Activated CD8-positive, alpha-beta memory T cell treated with anti-CD3 and anti-CD28 coated beads for 4 hours (primary cell): ENCODE measurements at places on chromosomes 11 and 22.

DNA sequence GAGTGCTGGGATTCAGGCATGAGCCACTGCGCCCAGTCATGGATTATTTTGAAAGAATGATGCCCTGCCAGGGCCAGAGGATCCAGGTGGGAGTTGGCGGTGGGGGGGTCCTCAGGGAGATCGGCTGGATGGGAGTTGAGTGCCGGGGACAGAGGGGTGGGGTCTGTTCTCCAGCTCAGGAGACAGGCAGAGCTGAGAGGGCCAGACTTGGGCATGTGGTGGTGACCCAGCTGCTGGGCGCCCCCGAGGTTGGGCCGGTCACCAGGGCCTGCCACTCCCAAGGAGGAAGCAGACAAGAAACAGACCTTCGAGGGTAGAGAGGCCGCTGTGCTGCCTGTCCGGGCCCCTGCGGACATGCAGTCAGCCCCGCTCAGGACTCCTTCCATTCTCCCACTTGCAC lies 11.8 kb upstream of the PRODH start:
- DNase-seq: no peak

DNA sequence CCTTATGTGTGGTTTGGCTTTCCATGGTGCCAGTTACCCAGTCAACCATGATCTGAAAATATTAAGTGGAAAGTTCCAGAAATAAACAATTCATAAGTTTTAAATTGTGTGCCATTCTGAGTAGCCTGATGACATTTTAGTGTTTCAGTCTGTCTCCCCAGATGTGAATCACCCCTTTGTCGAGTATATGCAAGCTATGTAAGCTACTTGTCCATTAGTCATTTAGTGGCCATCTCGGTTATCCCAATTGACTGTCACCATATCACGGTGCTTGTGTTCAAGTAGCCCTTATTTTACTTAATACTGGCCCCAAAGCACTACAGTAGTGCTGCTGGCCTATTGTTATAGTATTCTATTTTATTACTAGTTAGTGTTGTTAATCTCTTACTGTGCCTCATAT lies 44.9 kb downstream of the ATG16L2 start:
- DNase-seq: no peak

- DNase-seq: no peak
Measured at GRCh38 chr11:60757231-60757800, 649 bp downstream of the MS4A15 start.

DNA sequence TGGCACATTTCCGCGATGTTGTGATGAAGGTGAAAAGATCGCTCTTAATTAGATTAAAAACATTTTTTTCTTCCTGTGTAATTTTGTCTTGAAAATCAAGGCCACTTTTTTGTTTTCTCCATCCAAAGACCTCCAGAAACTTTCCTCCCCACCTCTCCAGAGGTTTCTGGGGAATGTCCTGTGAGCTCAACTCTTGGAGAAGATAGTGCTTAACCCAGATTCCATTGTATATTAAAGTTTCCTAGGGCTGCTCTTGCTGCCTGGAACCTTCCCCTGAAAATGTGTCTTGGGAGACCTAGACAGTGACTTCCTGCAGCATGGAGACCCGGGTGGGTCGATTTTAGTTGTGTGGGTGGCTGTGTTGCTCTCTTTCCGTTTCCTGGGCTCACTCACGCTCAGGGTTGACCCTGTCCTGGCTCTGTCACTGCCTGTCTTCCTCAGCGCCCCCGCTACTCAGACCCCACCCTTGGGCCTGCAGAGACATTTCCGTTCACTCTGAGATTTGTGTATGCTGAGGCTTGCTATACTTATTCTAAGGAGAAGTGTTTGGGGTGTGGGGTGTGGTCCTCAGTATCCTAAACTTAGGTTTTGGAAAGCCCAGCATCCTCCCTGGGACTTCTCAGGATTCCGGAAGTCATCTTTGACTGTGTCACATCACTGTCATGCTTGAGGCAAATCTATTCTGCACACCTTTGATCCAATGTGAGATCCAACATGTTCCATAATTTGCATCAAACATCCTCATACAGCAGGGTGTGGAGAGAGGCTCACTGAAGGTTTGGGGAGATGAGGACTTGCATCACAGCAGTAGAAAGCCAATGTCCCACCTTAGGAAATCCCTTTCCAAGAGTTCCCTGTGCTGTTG lies 47.2 kb downstream of the KCNQ1OT1 start:
- no peak for DNase-seq

DNA sequence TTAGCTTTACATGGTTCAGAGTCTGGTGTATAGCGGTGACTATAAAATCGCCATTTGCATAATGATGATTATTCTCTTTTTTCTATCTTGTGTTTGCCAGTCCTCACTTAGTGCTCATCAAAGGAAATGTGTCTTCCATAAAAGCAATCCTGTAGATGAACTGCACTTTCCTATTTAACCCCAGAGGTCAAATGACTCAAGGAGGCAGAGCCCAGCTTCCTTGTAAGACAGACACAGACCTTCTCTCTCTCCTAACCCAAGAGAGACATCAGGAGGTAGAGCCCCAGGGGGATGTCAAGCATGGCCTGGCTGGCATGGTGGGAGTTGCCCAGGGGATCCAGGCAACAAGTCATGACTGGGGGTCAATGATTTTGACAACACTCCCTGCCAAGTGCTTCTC lies 46.9 kb upstream of the CRTAM start:
- DNase-seq: no peak

DNA sequence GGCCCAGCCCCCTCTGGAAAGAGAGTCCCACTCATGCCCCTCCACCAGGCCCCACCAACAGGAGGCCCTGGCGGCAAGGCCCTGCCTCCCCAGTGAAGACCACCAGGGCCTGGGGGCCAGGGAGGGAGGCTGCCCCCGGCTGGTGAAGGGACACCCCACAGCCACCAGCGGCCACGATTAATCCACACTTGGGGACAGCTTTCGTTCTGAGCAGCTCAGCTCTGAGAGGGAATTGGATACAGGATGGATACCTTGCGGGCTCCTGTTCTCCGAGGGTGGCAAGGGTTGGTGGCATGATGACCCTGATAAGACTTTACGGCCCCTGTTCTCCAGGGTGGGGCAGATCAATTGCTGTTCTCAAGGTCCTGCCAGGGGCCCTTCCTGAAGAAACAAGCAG lies 6.9 kb upstream of the NLRP6 start:
- DNase-seq: no peak

DNA sequence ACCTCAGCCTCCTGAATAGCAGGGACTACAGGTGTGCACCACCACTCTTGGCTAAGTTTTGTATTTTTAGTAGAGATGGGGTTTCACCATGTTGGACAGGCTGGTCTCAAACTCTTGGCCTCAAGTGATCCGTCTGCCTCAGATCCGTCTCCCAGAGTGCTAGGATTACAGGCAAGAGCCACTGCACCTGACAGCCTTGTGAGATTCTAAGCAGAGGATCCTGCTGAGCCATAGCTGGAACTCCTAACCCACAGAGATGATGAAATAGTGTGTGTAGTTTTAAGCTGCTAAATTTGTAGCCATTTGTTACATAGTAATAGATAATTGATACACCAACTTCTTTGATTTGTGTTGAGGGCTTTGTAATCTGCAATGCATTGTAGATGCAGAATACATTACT lies 51.1 kb downstream of the CLMP start:
- DNase-seq: no peak

DNA sequence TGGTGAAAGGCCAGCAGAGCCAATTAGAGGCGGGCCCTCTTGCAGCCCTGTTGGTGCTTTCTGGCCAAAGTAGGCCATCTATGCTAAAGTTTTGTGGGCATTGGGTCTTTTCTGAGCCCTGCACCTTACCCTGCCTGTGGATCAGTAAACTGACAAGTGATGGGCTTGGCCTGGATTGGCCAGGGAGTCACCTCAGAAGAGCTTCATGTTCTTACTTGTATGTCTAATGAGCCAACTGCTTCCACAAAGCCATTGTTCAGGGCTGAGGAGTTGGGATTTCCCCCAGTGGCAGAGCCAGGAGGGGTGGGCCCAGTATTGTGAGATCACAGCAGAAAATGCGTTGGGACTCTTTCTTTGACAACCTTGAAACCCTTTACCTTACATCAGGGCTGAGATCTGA lies 90.4 kb downstream of the CWC15 start:
- DNase-seq: no peak
